ENCODE measurements at places on chromosomes 6 and 20.

DNA sequence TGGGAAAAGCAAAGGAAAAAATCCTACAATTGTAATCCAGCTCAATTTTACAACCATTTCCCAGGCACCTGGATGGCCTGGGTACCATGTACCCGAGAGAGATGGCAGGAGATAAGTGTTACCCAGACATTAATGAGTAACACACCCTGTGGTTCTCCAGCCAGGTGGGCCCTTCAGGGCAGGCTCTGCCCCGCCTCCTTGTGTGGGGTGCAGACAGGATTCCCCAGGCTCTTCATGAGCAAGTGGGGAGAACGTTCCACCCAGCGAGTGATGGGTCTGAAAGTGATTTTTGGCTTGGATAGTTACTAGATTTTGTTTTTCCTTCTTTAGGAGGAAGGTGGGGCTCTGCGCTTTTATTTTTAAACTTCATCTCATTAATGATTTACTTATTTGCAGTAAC, 243.9 kb downstream of the TAF4 start:
- no peak for DNase-seq
- no peak overlapping the region for H3K4me3 ChIP-seq
- no peak overlapping the region for H3K27ac ChIP-seq

GRCh38 chr20:52047811-52048764, 143.5 kb downstream of the ZFP64 start:
- peaks cover 19% of the 10 kb centered on the region for H3K4me1 ChIP-seq
- H3K27ac ChIP-seq, result peak overlapping the region; percentile 86
- H3K4me3 ChIP-seq, result peak overlapping the region; percentile 32
- H3K36me3 ChIP-seq, result no peaks in the 10 kb centered on the region
- no peaks in the 10 kb centered on the region for H3K27me3 ChIP-seq

- no peak overlapping the region for H3K27ac ChIP-seq
- DNase-seq, result no peak
Measured at GRCh38 chr20:35497780-35498189, 31.7 kb downstream of the C20orf173 start.

- H3K27me3 ChIP-seq, result no peaks in the 10 kb centered on the region
- peaks cover 5% of the 10 kb centered on the region for H3K36me3 ChIP-seq
- peaks cover 27% of the 10 kb centered on the region for H3K4me1 ChIP-seq
- no peak overlapping the region for H3K4me3 ChIP-seq
Measured at GRCh38 chr6:144714021-144714712, 429.0 kb downstream of the UTRN start.

DNA sequence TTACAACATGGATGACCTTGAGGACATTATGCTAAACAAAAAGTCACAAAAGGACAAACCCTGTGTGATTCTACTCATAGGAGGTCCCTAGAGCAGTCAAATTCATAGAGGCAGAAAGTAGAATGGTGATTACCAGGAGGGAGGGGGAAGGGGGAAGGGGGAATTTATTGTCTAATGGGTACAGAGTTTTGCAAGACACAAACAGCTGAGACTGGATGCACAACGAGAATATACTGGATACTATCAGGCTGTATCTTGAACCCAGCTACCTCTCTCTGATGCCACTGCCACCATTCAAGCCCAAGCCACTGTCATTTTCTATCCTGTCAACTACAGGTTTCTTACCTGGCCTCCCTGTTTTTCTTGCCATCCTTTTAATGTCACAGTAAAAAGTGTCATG, 252.3 kb downstream of the ATXN1 start:
- no peak for DNase-seq
- peaks cover 54% of the 10 kb centered on the region for H3K4me1 ChIP-seq
- no peak overlapping the region for H3K4me3 ChIP-seq
- H3K27ac ChIP-seq, result no peak overlapping the region

- H3K27ac ChIP-seq, result peak overlapping the region; percentile 99
- H3K27me3 ChIP-seq, result no peaks in the 10 kb centered on the region
- peak; percentile 7 for DNase-seq
Measured at GRCh38 chr20:32968478-32969241, 35.6 kb downstream of the SUN5 start.

DNA sequence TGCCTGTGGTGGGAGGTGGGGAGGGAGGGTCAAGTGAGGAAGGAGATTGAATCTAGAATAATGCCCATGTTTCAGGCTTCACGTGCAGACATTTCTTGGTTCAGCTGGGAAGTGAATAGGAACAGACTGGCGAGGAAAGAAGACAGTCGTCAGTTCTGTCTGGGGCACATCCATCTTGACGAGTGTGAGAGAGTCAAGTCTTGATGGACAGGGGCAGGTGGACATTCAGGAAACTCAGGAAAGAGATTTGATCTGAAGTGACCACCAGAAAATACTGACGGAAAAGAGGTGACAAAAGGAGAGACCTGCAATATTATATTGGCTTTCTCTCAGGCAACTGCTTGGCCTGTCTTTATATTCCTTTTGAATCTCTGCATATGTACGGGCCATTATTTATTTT, 68.6 kb downstream of the ESR1 start:
- H3K4me1 ChIP-seq, result no peaks in the 10 kb centered on the region
- peaks cover 10% of the 10 kb centered on the region for H3K27me3 ChIP-seq
- no peak for DNase-seq
- H3K4me3 ChIP-seq, result no peak overlapping the region

- H3K4me3 ChIP-seq, result no peak overlapping the region
- peaks cover 63% of the 10 kb centered on the region for H3K27me3 ChIP-seq
- H3K36me3 ChIP-seq, result no peaks in the 10 kb centered on the region
- no peak for DNase-seq
Measured at GRCh38 chr6:3324262-3324942, 65.7 kb downstream of the PSMG4 start.

DNA sequence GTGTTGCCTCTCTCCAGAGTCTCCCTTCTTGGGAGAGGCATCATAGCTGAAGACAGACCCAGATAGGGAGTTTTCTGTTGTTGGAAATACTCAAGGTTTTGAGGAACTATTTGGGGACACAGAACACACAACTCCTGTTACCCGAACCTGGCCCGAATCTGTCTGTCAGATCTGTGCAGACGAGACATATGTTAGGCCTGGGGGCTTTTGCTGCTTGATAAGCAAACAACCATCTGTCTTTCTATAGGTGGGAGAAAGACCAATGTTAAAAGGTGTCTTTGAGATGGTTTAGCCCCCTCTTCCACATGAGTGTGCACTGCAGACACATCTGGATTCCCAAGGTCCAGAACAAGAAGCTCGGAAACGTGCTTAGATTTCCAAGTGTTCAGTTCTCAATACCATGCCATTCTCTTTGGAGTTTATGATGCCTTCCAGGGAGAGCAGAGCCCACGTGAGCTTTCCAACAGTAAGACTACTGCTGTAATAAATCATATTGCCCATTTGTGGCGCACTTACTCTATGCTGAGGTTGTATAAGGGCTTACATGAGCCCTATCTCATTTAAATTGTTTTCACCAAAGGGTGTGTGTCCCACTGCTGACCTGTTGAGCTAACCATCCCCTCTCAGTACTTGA, 3.8 kb upstream of the STX16 start:
- peaks cover 13% of the 10 kb centered on the region for H3K36me3 ChIP-seq
- no peak overlapping the region for H3K4me3 ChIP-seq
- peaks cover 18% of the 10 kb centered on the region for H3K4me1 ChIP-seq
- H3K27ac ChIP-seq, result no peak overlapping the region
- peaks cover 5% of the 10 kb centered on the region for H3K27me3 ChIP-seq

- no peak overlapping the region for H3K27ac ChIP-seq
- H3K27me3 ChIP-seq, result peaks cover 42% of the 10 kb centered on the region
- H3K4me1 ChIP-seq, result no peaks in the 10 kb centered on the region
- DNase-seq, result no peak
- H3K4me3 ChIP-seq, result no peak overlapping the region
Measured at GRCh38 chr20:37461405-37461804, 59.6 kb upstream of the NNAT start.

DNA sequence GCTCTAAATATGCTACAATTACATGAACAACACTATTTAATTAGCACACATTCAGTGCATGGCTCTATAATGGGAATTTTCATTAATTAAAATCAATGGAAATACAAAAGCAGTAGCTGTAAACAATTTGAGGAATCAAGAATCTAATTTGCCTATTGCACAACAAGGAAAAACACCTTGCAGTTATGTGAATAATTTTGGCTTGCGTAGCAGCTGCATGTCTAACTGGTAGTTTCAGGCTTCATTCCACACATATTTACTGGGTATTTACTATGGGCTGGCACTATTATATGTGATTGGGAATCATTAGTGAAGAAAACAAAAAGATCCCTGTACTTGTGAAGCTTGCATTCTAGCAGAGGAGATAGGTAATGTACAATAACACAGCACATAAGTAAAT, 26.4 kb downstream of the KIF6 start:
- DNase-seq, result no peak
- H3K36me3 ChIP-seq, result no peaks in the 10 kb centered on the region
- no peak overlapping the region for H3K27ac ChIP-seq
- no peak overlapping the region for H3K4me3 ChIP-seq

DNA sequence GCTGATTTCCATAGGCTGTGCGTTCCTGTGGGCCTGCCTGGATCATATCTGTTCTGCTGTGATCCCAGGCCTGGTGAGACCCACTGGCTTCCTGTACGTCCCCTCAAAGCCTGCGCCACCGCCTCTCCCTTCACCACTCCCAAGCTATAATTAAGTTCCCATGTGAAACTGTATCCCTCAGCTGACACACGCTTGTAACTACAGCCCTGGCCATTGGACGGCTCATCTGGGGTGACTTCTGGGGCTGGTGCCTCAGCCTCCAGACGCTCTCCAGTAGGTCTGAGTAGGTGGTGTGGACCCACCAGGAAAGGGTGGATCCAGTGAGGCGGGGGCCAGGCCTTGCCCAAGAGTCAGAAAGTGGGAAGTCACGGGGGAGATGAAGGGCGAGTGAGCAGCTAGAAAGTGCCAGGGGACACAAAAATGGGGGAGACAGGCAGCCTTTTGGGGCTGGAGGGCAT, 21.0 kb downstream of the PPARD start:
- H3K4me1 ChIP-seq, result peaks cover 36% of the 10 kb centered on the region
- H3K27me3 ChIP-seq, result no peaks in the 10 kb centered on the region
- peaks cover 2% of the 10 kb centered on the region for H3K36me3 ChIP-seq
- DNase-seq, result no peak
- no peak overlapping the region for H3K4me3 ChIP-seq

DNA sequence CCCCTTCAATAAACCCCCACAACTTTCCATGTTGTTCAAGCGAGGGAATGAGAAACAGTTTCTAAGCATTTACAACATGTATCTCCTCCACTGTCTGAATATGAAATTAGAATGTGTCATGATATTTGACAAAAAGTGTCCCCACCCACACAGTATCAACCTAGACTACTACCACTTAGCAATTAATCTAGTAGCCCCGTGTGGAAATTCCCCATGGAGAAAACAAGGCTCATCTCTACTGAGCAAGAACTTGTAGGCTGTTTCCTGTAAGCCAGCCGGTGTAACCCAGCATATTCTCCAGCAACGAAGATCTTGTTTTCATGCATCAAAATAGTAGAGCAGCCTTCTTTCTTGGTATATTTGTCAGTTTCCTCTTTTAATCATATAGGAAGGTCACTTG, 115.0 kb downstream of the IRF4 start:
- DNase-seq, result no peak
- H3K36me3 ChIP-seq, result peaks cover 6% of the 10 kb centered on the region
- no peak overlapping the region for H3K4me3 ChIP-seq
- peaks cover 63% of the 10 kb centered on the region for H3K4me1 ChIP-seq
- no peaks in the 10 kb centered on the region for H3K27me3 ChIP-seq
- peak overlapping the region; percentile 66 for H3K27ac ChIP-seq

DNA sequence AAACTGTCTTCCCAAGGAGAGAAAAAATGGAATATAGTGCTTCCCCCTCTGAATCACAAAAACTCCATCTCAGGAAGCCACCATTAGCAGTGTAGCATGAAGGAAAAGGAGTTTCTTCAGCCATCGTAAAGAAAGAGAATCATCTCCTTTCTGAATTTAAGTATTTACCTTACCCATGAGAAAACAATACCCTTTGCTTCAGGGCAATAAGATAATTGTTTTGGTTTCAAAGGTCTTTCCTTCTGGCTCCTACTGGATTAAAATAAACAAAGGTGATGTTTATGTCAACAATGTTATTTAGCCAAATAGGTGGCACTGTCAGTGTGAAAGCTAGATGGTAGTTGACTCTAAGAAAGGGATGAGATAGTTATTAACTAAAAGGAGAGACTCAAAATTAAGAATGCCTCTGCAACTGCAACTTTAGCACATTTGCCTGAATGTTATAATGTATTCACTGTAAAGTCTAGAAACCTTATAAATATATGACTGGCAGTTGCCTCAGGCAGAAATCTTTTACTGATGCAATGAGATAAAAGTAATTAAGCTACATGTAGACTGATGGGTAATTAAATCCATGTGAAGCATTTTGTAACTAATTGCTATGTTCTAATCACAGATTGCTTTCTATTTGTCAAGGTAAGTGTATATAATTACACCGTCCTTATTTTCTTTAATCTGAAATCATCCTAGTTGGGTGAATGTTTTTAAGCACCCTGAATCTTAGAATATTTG, 399.0 kb downstream of the CDKAL1 start:
- H3K4me1 ChIP-seq, result no peaks in the 10 kb centered on the region
- no peak overlapping the region for H3K27ac ChIP-seq
- peaks cover 6% of the 10 kb centered on the region for H3K36me3 ChIP-seq
- DNase-seq, result no peak
- no peak overlapping the region for H3K4me3 ChIP-seq

- peaks cover 47% of the 10 kb centered on the region for H3K27me3 ChIP-seq
- H3K4me1 ChIP-seq, result no peaks in the 10 kb centered on the region
- no peaks in the 10 kb centered on the region for H3K36me3 ChIP-seq
- DNase-seq, result no peak
- no peak overlapping the region for H3K4me3 ChIP-seq
- H3K27ac ChIP-seq, result no peak overlapping the region
Measured at GRCh38 chr6:14189074-14189473, 71.5 kb downstream of the CD83 start.

GRCh38 chr20:36084897-36085613, 69.5 kb upstream of the EPB41L1 start:
- DNase-seq, result no peak
- no peak overlapping the region for H3K4me3 ChIP-seq
- no peak overlapping the region for H3K27ac ChIP-seq
- H3K36me3 ChIP-seq, result peaks cover 1% of the 10 kb centered on the region
- no peaks in the 10 kb centered on the region for H3K4me1 ChIP-seq

- no peak for DNase-seq
- no peak overlapping the region for H3K27ac ChIP-seq
- no peak overlapping the region for H3K4me3 ChIP-seq
- no peaks in the 10 kb centered on the region for H3K4me1 ChIP-seq
- no peaks in the 10 kb centered on the region for H3K27me3 ChIP-seq
Measured at GRCh38 chr20:49758781-49759180, 45.1 kb upstream of the B4GALT5 start.

- no peaks in the 10 kb centered on the region for H3K27me3 ChIP-seq
- H3K4me3 ChIP-seq, result no peak overlapping the region
- DNase-seq, result no peak
Measured at GRCh38 chr6:14077193-14077867, 40.2 kb upstream of the CD83 start.

Measured in central memory CD8-positive, alpha-beta T cell (primary cell).